ENCODE measurements at places on chromosomes 11 and 22.

- DNase-seq, result no peak
These were observed 1495.7 kb downstream of the TBC1D22A start for GRCh38 chr22:48258064-48258701.

DNA sequence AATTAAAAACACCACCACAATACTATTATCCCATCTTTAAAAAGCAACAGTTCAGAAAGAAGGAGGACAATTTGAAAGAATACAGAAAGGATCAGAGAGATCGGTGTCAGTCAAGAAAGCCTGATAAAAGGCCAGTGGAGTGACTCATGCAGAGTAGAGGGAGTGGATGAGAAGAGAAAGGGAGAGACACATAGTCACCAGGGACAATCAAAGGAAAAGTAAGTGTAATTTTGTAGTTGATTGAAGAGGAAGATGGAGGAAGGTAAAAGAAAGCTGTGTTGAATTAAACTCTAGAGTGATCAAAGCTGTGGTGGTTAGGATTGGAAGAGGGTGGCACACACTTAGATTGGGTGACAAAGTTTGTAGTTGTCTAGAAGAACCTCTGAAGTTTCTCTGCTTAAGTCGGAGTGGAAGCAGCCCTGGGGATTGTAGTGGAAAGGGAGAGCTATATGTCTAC is 14.1 kb downstream of the SPECC1L start:
- DNase-seq, result no peak

DNA sequence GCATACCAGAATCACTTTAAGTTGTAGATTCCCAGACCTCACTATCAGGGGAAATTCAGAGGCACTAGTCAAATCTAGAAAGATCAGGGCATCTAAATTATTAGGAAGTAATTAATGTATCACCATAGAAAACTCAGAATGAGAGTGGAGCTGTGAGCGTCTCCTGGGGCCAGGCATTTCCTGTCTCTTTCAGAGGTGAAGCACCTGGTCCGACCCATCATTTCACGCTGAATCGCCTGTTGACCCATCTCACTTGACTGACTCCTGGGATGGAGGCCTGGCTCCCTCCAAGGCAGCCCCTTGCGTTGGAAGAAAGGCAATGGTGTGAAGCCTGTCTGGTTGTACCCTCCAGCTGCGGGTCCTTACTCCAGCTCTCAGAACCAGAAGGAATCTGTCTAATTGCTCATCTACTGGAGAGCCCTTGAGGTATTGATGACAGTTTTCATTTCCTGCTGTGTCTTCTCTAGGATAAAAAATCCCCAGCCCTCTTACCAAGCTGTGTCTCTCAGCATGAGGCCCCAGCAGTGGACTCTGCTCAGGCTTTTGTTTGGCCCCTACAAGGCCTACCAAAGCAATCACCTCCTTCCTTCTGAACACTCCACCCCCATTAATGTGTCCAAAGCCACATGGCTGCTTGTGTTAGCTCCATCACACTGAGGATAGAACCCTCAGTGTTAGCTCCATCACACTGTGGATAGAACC is 93.2 kb upstream of the SYT13 start:
- DNase-seq, result no peak

- DNase-seq, result no peak
These were observed 5.3 kb upstream of the SHISAL1 start for GRCh38 chr22:44317886-44318637.

DNA sequence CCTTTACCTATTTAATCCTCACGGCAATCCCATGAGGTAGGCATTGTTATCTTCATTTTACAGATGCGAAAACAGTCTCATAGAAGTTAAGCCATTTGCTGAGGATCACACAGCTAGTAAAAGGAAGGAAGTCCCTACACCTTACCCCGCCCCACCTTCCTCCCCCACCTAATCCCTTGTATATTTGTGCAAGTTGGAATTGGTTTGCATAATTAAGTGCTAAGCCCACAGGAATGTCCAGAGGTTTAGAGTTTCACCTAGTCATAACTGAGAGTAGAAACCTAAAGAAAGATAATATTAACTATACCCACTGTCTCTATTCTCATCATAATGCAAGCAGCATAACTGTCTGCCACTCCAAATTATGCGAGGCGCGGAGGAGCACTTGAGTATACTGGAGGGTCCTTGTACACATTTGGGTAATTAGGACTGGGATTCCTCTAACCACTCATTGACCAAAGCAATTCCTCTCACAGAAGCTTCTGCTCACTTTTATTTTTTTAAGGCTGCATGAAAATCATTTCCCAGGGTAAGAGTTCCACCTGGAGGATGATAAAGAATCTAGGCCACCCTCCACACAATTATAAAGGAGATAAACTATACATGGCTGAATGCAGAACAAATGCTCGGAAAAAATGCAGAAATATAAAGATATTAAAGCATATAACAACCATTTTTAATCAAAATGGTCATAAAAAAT is 199.9 kb downstream of the FAM181B start:
- DNase-seq, result no peak

- DNase-seq, result peak; percentile 20
These were observed 3.4 kb downstream of the IRF7 start for GRCh38 chr11:612201-612960.

DNA sequence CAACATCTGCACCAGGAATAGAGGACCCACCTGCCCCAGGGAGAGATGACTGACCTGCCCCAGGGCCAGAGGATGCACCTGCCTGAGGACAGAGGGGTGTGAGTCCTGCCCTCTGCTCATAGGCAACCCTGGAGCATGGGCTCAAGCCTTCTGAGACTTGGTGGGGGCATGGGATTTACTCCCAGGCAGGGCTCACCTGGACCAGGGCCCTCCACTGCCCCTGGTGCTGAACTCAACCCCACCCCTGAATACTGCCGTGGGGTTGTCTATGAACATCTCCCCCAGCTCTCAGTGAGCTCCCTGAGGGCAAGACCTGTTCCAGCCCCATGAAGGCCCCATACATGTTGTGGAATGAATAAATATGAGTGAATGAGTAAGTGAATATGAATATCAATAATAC is 33.8 kb upstream of the MUC5AC start:
- DNase-seq, result no peak

DNA sequence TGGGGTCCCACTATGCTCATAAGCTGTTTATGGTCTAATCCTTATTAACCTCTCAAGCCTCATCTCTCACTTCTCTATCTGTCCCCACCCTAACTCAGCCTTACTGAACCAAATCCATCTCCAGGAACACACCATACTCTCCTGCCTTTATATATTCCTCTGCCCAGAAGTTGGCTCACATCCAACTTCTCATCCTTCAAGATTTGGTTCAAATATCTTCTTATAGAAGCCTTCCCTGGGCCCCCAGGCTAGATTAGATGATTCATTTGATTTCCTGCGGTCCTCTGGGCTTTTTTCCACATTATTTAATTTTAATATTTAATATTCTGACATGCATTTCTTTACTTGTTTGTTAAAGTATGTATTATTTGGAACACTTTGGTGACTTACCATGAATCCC is 23.2 kb downstream of the MEI1 start:
- no peak for DNase-seq

GRCh38 chr11:130031945-130032344 is 29.3 kb upstream of the PRDM10 start:
- DNase-seq, result no peak

DNA sequence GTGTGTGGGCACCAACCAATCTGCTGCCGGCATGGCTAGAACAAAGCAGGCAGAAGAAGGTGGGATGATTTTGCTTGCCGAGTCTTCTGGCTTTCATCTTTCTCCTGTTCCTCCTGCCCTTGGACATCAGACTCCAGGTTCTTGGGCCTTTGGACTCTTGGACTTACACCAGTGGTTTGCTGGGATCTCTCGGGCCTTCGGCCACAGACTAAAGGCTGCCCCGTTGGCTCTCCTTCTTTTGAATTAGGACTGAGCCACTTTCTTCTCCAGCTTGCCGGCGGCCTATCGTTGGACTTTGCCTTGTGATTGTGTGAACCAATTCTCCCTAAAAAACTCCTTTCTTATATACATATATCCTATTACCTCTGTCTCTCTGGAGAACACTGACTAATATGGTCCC is 128.1 kb upstream of the TEAD1 start:
- DNase-seq, result no peak

- DNase-seq, result no peak
These were observed 1.3 kb downstream of the ARHGEF12 start for GRCh38 chr11:120337355-120338106.

- DNase-seq, result no peak
These were observed 927 bp downstream of the PRCP start for GRCh38 chr11:82899186-82899820.

GRCh38 chr11:119791701-119792151 is 62.7 kb upstream of the NECTIN1 start:
- no peak for DNase-seq

GRCh38 chr11:92053216-92053615 is 171.4 kb upstream of the FAT3 start:
- no peak for DNase-seq

- no peak for DNase-seq
These were observed 23.3 kb upstream of the FAR1 start for GRCh38 chr11:13644997-13645687.

DNA sequence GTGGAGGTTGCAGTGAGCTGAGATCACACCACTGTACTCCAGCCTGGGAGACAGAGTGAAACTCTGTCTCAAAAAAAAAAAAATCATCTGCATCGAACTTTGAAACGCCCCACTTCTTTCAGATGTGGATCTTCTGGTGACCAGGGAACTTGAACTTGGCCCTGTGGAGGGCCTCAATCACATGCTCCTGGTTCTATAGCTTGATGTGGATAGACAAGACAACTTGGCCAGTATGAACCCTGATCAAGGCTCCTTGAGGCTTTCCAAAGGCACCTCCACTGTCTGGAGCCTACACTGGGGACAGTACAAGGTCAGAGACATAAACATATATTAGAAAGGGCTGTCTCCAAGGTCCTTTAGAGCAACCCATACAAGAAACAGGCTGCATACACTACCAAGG is 30.6 kb downstream of the RAB30 start:
- no peak for DNase-seq

GRCh38 chr11:45662665-45663485 is 2.5 kb downstream of the CHST1 start:
- no peak for DNase-seq

DNA sequence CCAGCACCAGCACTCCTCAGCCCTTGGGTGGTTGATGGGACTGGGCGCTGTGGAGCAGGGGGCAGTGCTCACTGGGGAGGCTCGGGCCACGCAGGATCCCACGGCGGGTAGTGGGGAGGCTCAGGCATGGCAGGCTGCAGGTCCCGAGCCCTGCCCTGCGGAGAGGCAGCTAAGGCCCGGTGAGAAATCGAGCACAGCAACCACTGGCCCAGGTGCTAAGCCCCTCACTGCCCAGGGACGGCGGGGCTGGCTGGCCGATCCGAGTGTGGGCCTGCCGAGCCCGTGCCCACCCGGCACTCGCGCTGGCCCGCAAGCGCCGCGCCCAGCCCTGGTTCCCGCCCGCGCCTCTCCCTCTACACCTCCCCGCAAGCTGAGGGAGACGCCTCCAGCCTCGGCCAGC is 56.0 kb upstream of the ZNF195 start:
- DNase-seq, result no peak

GRCh38 chr11:117839380-117839881 is 14.9 kb upstream of the FXYD2 start:
- DNase-seq, result no peak

DNA sequence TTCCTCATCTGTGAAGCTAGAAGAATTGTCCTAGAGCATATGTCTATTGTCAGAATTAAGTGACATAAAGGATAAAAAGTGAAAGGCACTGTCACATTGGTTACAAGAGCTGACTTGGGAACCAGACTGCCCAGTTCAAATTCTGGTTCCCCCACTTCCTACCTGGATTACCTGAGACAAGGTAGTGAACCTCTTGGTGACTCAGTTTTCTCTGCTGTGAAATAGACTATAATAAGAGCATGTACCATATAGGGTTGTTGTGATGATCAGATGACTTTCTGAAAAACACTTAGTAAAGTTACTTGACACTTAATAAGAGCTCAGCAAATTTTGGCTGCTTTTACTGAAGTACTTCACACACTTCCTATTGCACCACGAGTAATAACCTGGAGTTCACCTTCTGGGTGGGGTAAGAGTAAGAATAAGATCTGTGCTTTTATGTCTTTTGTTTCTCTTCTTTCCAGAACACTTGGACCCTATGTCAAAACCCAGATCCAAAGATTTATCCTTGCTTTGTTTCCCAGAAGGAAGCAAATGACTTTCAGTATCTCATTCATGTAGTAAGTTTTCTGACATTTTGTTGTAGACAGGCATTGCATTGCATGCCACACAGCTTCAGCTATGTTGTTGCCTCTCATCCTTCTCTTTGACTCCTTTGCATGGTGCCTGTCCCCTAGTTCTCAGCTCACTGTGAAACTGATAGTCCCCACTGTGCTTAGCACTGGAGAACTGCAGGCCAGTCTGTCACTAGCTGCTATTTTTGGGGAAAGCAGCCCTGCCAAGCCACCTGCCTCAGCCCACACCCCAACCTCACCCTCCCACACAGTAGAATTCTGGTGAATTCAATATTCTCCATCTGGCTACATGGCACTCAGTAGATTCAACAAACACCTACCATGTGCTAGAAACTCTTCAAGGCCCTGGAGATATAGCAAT is 121.8 kb upstream of the POU2AF2 start:
- no peak for DNase-seq

GRCh38 chr11:67295846-67296245 is 6.7 kb downstream of the ANKRD13D start:
- DNase-seq, result no peak

GRCh38 chr11:76124905-76125770 is 81.2 kb downstream of the WNT11 start:
- DNase-seq, result no peak

GRCh38 chr11:1643146-1643690 is 13.6 kb downstream of the KRTAP5-5 start:
- DNase-seq, result no peak

DNA sequence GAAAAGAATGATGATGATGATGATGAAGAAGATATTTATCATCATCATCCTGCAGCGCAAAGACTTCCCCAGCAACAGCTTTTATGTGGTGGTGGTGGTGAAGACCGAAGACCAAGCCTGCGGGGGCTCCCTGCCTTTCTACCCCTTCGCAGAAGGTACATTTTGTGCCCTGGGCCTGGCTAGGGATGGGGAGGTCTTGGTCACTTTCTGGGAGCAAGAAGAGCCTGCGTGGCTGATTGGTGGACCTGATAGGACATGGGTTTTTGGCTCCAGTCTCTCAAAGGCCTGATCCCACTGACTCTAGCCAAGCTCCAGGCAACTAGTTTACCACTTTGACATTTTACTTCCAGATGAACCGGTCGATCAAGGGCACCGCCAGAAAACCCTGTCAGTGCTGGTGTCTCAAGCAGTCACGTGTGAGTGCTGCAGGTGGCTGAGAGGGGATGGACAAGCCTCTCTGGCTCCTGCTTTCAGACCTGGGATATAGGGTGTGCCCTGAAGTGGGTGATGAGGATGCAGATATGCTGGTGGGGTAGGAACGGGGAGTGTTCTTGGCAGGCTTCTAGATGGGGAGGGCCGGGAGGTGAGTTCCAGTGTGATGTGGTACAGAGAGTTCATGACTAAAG is 5.3 kb downstream of the SIDT2 start:
- DNase-seq, result no peak
